CD8-positive, alpha-beta memory T cell (primary cell): ENCODE measurements at places on chromosomes 11 and 22. TPM values are rescaled to one million over a fixed set of nuclear protein-coding genes. Genes with fewer than 3 reads are reported as not detected.

DNA sequence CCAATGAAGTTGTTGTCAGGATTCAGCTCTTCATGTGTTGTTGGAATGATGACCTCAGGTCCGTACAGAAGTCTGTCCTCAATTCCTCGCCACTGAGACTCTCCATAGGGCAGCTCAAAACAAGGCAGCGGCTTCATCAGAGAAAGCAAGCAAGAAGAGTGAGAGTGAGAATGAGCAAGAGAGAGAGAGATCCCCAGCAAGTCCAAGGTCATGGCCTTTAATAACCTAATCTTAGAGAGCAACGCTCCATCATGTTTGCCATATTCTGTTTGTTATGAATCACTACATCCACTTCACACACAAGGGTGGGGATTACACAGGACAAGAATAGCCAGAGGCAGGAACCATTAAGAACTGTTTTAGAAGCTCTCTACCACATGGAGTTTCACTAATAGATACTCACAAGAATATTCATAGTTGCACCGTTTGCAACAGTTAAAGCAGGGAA lies 23.3 kb upstream of the MMP7 start:
- no peak for DNase-seq

GRCh38 chr11:69009441-69010211 lies 3.4 kb downstream of the MRGPRF start:
- DNase-seq: no peak

GRCh38 chr11:44623731-44624491 lies 58.4 kb downstream of the CD82 start:
- DNase-seq: peak; percentile 16

The LRRC32 gene
- 2.8 TPM for total RNA-seq

DNA sequence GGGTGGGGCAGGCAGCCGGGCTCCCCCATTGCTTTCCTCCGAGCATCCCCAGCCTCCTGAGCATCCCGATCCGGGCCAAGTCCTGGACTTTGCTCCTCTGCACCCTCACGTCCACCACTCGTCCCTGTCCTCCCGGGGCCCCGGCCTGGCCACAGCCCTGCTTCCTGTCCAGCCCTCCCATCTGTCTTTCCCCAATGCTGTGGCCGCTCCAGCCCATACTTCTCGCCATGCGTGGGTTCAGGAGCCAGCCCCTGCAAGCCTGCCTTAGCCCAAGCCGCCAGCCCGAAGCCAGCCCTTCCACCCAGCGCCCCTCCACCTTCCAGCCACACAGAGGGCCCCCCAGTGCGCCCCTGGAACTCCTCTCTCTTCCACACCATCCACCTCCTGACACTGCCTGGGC lies 23.8 kb downstream of the MRPL23 start:
- DNase-seq: no peak

GRCh38 chr11:12111549-12112520 lies 1.4 kb downstream of the MICAL2 start:
- DNase-seq: no peak

The EXPH5 gene
- 0.89 TPM for total RNA-seq

The SOX6 gene
- not detected for total RNA-seq

GRCh38 chr11:76336597-76336996 lies 44.3 kb downstream of the THAP12 start:
- DNase-seq: no peak

The TRIM49D2 gene
- total RNA-seq: not detected

DNA sequence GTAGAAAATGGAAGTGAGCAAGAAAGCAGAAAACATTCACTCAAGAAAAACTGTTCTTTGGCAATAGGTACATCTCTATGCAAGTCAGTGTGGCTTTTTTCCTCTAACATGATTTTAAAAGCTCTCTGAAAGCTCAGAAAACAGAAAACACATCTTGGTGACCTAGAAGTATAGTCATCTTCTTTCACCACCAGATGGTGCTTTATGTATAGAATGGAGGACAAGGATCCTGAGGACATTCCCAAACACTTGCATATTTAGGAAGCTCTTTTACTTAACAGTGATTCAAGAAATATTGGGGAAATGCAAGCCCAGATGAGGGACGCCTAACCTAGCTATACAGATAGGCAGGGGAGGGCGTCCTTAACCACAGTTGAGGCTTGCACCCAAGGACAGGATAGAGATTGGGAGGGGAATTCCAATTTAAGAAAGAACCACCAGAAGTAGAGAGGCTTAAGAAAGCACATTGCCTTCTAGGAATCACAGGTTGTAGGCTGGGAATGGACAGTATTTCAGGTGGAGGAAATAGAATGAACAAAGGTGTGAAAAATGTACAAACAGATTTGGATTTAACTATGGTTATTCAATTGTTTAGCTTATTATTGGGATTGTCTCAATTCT lies 13.8 kb upstream of the CCDC81 start:
- no peak for DNase-seq

DNA sequence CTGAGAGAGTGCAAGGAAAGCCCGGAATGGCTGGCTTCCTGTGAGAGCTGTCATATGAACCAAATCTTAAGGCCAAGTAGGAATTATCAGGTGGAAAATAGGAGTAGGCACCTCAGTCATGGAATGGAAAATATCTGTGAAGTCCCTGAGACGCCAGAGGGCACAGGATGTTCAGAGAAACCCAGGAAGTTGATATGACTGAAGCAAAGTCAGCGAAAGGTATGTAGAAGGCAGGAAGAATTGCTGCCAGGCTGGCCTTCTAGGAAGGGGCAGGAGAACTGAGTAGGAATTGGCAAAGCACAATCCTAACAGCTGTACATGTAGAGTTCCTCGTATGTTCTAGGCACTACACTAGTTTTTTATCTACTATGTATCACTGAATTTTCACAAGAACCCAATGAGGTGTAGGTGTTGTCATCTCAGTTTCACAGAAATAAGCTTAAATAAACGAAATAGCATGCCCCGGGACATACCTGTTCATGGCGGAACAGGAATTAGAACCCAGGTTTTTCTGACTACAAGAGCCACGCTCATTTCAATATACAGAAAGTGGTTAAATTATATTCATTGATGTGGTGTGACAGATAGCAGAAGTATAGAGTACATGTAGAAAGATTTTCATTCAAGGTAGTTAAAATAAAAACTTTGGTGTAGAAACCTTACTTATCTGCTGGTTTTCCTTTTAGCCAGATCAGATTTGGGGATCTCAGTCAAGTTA lies 17.0 kb downstream of the HMGXB4 start:
- DNase-seq: no peak

GRCh38 chr11:127074151-127074761 lies 73.7 kb upstream of the KIRREL3 start:
- DNase-seq: no peak

DNA sequence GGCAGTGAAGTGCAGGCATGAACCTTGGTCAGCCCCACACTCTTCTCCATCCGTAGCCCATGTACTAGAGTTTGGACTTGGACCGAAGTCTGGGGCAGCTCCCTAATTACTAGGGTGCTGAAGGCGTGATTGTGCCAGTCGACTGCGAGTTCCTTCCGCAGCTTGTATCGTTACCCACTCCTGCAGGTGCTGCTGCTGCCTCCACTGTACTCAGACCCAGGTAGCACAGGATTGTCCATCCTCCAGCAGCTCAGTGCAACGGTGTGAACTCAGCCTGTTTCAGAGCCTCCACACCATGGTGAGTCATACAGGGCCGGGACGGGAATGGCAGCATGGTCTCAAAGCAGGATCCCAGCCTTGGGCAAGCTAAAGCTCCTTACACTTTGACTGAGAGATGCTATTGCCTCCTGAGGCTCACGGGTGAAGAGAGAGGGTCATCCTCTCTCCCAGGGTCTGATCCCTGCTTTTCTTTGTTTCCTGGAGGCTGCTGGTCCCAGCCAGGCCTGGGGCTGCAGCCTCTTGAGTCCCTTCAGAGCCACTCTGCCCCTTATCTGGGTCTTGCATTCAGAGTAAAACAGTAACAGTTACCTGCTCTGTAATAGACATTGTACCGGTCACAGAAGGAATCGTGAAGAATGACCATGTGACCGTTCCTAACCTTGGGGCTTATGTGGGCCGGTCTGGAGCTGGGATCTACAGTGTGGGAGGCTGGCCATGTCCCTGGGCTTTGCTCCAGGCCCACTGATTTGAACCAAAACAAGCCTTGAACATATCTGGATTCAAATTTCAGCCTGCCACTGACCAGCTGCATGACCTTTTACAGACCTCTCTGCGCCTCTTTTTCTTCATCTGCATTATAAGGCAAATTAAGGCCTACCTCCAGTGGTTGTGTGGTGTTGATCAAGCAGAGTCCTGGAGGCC lies 1.7 kb downstream of the TKFC start:
- no peak for DNase-seq

- no peak for DNase-seq
These were observed 47.3 kb downstream of the NRXN2 start for GRCh38 chr11:64675450-64676260.

DNA sequence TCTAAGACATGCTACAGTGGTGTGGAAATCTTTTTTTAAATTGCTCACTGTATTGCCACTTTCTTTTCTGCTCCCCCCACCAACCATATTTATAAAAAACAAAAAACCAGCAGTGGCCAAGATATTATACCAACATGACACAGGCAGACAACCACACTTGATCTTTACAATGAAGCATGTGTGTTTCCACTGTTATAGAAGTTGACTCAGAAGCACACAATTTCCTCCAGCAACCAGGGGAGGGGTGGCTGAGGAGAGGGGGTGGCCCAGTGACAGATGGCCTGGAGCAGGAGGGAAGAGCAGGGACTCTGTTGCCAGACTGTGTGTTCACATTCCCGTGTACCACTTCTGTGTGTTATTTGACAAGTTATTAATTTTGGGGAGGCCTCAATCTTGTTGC lies 14.8 kb downstream of the CD59 start:
- DNase-seq: no peak

GRCh38 chr11:62574363-62575071 lies 826 bp upstream of the EEF1G start:
- DNase-seq: no peak

- DNase-seq: no peak
These were observed 6.1 kb downstream of the ARHGAP8 start for GRCh38 chr22:44758344-44758973.

- DNase-seq: no peak
These were observed 111.1 kb downstream of the MYO18B start for GRCh38 chr22:25853078-25853477.

DNA sequence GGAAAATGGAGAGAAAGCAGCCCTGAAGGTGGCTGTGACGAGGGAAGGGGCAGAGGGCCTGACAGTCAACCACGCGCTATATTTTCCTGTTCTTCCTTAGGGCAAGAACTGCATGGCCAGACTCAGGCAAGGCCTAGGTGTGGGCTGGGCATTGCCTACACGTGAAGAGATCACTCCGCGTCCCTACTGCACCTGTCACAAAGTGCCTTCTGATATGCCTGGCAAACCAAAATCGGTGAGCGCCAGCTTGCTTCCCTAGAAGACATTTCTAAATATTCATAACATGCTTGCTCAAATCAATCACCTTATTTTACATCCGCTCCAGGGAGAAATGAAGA lies 6.3 kb downstream of the TMEM121B start:
- DNase-seq: no peak

DNA sequence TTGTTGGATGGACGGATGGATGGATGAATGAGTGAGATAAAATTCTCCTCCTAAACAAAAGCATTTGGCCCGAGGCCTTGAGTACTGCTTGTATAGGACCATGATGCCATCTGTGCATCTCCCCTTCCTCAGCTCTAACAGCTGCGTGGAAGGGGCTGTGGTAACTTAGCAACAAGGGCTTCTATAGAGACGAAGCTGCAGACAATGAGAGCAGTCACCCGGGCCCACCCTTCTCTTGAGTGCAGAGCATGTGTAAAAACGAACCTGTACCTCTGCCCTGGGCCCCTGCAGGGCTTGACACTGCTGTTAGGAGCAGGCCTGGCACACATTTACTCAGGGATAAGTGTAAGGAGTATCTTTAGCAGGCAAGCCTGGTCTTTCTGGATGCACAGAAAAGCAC lies 391.5 kb downstream of the CADM1 start:
- DNase-seq: no peak

DNA sequence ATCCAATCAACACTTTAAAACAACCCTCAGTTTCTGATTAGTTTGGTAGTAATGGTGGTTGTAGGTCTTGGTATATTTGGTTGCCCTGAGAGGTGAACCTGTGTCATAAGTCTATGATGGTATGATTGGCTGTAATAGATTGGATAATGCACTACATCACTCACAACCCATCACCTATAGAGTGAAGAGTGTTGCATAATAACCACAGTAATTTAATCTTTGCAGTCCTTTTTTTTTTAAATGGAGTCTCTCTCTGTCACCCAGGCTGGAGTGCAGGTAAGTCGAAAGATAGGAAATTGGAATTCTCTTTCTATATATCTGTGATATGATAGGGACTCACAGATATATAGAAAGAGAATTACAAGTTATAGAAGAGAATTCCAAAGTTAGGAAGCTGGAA lies 133.4 kb upstream of the PGR start:
- no peak for DNase-seq

The PGGHG gene
- total RNA-seq: 81.2 TPM

The CAPN5 gene
- total RNA-seq: 1.1 TPM

DNA sequence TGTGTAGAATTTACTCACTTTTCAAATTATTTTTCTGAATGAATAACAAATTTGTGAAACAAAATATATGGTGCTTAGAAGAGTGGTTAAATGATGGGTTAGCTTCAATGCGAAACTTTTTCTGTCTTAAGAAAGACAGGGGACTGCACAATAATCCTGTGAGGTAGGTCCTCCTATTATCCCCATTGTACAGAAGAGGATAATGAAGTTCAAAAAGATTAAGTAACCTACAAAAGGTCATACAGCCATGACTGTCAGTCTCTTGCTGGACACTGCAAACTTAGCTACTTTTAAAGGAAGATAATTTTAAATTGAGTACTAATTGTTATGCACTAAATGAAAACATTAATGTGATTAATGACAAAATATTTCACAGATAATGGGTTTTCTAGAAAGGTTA lies 5.0 kb downstream of the OOSP3 start:
- no peak for DNase-seq

- no peak for DNase-seq
These were observed 13.6 kb downstream of the BCR start for GRCh38 chr22:23193882-23194281.

The TRIM49B gene
- total RNA-seq: not detected
